ENCODE measurements at places on chromosomes 7 and 10.

GRCh38 chr10:79105818-79106217 is 37.1 kb downstream of the ZMIZ1 start:
- no peak for DNase-seq

DNA sequence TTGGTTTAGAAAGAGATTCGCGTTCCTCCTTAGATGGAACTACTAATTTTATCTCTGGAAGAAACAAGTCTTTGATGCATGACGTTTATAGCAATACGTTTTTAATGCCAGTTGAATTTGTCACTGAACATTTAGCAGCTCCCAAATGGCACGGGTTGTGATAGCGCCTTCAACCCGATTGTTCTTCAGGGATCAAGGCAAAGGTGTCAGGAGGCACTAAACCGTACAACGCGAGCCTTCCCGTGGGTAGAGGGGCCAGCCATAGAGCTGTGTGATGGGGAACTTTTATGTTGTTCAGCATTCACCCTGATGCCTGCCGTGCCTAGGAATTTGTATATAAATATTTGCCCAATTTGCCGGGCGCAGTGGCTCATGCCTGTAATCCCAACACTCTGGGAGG is 3.4 kb downstream of the GET4 start:
- DNase-seq = no peak

DNA sequence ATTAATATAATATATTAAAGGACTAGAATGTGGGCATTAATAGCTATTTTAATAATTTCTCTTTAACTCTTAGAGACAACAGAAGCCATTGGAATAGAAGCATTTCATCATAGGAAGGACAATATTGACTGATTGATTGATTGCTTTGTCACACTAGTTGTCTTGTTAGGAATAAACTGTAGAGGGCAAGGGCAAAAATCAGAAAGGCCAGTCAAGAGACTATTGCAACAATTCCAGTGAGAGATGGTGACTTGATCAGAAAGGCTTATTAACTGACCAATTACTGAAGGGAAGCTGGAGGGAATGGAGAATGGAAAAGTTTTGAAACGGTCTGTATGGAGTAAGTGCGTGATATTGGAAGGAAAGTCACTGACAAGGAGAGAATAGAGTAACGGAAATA is 87.3 kb downstream of the RUNDC3B start:
- no peak for DNase-seq

DNA sequence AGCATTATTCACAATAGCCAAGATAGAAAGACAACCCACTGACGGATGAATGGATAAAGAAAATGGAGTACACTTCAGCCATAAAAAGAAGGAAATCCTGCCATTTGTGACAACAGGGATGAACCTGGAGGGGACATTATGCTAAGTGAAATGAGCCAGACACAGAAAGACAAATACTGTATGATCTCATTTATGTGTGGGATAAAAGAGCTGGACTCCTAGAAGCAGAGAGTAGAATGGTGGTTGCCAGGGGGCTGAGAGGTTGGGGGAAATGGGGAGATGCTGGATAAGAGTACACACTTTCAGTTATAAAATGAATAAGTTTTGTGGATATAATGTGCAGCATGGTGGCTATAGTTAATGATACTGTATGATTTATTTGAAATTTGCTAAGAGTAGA is 124.4 kb downstream of the SEC23IP start:
- DNase-seq = no peak

DNA sequence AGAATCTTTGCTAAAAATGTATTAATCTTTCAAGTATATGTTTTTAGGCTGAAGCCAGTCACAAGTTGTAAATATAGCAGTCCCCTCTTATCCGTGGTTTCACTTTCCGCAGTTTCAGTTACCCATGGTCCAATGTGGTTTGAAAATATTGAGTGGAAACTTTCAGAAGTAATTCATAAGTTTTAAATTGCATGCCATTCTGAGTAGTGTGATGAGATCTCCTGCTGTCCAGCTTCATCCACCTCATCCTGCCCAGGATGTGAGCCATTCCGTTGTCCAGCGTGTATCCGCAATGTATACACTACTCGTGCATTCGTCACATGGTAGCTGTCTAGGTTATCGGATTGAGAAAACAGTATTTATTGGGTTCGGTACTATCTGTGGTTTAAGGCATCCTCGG is 12.2 kb downstream of the PDCD4 start:
- no peak for DNase-seq

DNA sequence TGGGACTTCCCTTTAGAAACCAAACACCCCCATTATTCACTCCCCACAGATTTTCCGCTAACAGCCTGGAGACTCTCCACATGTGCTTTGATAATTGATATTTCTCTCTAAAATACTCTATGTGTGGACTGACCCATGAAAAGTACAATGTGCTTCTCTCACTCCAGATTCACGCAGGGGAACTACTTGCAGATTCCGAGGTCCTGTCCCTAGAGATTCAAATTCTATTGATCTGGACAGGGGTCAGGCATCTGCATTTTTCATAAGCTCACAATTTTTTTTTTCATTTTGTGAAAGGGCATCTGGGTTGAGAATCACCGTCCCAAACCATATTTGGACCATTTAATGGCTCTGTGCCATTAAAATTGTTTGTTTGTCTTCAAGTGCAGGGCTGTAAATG is 98.7 kb downstream of the CALCR start:
- DNase-seq = no peak

DNA sequence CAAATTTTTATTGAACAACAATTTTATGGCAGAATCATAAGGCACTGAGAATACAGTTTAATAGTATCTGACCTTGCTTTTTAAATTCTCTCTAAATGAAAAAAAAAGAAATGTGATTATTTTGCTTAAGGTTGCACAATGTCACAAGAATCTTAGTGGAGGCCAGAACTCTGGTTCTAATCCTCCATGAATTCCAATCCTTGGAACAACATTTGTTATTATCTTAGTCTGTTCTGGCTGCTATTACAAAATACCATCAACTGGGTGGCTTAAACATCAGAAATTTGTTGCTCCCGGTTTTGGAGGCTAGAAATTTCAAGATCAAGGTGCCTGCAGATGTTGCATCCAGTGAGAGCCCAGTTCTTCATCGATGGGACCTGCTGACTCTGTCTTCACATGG is 158.2 kb upstream of the POM121L12 start:
- DNase-seq = no peak

GRCh38 chr7:37417107-37417474 is 31.6 kb downstream of the ELMO1 start:
- DNase-seq = no peak

GRCh38 chr7:124557587-124557986 is 208.0 kb downstream of the GPR37 start:
- DNase-seq = no peak

- no peak for DNase-seq
Observed at GRCh38 chr7:142356166-142356565, 98.3 kb upstream of the PRSS58 start.

GRCh38 chr7:150514748-150515222 is at the start of gene GIMAP7:
Gene GIMAP7, plus strand, starts transcription at chr7:150514872. Its CDS starts 5,103 bp downstream, at chr7:150519975.
- DNase-seq = no peak
